ENCODE measurements at places on chromosomes 5 and 9.

GRCh38 chr5:143923634-143924266 lies 111.8 kb downstream of the HMHB1 start:
- DNase-seq = no peak

DNA sequence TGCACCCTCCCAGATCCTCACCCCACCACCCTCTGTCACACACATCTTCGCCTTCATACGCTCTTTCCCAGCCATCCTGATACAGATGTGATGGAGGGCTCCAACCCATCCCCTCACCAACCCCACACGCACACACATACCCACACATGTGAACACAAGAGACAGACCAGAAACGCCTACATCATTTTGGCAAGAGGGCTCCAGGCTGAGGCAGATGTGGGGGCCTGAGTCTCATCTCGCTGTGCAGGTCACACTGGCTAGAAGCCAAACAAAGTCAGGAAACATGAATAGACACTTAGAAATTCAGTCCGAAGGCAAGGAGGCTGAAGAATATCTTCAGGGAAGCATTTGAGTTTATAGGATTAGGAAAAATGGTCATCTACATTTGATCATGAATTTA lies 6.2 kb downstream of the PRDM12 start:
- no peak for DNase-seq

- DNase-seq = no peak
Measured at GRCh38 chr9:94976077-94976476, 249.6 kb downstream of the AOPEP start.

DNA sequence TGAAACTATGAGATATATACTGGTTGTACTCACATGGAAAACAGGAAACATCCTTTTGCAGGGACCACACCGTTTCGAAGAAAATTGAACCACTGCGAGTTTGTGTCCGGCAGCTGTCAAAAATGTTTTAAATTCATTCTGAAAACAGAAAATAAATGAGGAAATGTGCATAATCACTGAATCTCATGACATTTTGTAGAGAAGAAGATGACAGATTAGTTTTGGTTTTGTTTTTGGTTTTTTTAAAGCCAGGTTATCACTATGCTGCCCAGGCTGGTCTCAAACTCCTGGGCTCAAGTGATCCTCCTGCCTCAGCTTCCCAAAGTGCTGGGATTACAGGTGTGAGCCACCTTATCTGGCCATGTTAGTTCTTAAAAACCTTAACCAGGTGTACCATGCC lies 3.5 kb downstream of the TXNDC8 start:
- DNase-seq = no peak

GRCh38 chr9:123928533-123929176 lies 1.3 kb downstream of the DENND1A start:
- DNase-seq = peak; percentile 83

DNA sequence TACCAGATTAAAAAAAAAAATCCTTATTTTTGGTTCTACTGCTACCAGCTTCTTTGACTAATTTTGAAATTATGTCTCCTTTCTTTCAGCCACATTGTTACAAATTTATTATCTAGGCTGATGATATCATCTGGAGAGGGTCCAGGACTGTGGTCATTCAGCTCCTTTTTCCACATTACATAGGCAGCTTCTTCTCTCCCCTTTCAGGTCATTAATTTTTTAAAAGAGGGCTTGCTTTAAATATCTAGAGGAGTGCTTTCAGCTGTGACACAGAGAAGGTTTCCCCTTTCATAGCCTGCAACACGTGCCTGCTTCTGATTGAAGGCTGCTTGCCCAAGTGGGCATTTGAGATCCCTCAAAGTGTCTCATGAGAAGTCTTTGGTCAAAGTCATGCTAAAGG lies 155.7 kb upstream of the PAPPA start:
- DNase-seq = no peak

DNA sequence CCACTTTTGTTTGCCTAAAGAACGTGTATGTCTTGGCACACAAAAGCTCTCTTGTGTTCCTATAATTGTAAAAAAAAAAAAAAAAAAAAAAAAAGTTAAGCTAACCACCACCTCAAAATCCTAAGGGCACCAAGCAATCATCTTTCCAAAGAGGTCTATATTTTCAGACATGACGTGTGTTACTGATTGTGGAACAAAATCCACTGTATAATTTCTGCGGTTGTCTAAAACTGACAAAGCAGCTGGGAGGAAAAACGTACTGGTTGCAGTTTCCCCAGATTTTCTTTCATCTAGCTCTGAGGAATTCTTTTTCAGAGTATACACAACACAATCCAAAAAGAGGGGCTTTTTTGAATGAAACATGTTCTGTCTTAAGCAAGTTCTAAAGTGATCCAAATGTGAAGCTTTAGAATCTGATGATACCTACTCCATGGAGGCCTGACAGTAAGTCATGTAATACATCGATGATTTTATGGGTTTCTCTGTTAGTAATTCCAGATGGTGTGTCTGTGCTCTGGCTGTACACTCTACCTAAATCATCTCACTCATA lies 375.6 kb upstream of the NUDT12 start:
- no peak for DNase-seq

DNA sequence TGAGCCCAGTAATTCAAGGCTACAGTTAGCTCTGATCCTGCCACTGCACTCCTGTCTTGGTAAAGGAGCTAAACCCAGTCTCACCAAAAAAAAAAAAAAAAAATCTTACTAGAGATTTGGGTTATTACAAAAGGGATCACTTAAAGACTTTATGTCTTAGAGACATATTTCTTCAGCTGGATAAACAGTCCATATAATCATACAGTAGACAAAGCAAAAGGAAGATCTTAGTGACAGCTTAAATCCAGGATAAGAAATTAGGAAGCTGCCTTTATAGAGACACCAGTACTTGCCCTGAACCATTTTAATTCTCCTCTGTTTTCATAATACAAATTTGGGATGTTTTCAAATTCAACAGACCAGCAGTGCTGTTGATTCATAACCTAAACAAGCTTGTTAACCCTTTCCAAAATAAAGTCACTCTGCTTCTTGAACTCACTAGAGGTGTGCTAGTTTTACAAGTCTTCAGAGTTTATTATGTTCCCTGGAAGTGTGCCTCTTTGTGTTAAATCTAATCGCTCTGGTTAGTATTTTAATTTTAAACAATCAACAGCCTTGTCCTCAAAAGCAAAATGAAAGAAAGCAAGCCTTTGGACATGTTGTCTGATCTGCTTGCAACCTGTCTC lies 255.5 kb downstream of the ARRDC3 start:
- DNase-seq = no peak

GRCh38 chr9:79667817-79668436 lies 96.2 kb downstream of the TLE4 start:
- DNase-seq = no peak

DNA sequence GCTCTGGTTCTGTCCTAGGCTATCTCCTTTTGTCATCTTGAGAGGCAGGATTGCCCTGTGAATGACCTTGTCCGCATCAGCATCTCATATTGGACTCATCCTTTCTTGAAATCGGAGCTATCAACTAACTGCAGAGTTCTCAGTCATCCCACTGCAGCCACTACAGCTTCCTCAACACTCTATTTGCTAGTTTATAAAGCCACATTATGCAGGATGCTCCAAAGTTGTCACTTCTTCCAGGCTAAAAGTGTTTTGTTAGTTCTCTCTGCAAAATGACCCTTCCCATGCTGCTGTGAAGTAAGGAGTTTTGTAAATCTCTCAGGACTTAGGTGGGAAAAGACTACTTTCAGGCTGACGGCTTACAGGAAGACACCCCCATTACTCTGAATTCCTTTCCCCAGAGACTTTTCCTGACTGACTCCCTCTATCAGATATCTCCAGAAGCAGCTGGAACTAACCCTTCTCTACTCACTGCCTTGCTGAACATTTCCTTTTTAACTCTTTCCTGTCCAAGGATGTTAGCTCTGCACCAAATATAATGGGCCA lies 257.6 kb downstream of the NFIB start:
- DNase-seq = no peak

DNA sequence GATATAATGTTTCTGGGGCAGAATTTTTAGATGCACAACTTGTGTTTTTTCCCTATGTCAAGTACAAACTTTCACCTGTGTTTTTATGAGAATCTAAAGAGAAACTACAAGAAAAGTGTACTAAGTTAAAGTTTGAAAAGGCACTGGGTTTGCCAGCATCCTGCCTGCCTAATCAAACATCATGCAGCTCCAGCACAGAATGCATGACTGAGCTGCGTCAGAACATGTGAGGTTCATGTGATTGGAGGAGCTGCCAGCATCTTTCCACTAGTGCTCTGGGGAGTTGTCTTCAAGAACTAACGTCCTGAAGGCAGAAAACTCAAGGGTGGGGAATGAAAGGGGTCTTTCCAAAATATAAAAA lies 46.1 kb upstream of the RIC1 start:
- no peak for DNase-seq

GRCh38 chr5:109849478-109850088 lies 159.9 kb downstream of the MAN2A1 start:
- no peak for DNase-seq

DNA sequence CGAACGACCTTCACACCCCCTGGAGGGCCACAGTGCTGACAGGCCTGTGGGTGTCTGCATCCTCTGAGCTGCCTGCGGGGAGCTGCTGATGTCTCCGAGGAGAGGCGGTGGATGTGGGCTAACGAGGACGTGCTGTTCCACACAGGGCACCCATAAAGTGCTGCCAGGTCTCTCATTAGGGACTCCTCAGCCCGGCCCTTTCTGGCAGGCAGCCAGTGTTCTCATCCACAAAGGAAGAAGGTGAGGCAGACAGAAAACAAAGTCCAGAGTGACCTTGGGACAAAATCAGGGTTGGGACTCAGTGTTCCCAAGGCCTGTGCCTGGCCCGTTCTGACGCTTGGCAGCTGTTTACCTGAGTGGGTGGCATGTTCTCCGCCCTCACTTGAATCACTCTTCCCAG lies 29.3 kb downstream of the CARTPT start:
- DNase-seq = no peak

DNA sequence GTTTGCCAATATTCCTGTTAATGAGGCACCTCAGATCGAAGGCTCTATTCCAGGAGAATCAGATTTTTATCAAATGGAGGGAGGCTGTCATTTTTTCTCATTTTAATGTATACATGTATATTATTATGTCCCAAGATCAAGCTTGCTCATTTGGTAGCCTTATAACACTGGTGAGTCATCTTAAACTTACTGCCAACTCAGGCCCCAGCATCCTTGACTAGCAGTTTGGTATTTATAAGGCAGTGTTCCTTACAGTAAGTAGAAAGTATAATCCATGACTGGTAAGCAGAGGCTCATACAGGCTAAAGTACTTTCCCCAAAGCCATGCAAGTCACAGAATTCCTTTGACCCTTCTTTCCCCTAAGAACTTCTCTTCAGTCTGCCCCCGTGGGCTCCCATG lies 90.7 kb upstream of the NR3C1 start:
- no peak for DNase-seq

DNA sequence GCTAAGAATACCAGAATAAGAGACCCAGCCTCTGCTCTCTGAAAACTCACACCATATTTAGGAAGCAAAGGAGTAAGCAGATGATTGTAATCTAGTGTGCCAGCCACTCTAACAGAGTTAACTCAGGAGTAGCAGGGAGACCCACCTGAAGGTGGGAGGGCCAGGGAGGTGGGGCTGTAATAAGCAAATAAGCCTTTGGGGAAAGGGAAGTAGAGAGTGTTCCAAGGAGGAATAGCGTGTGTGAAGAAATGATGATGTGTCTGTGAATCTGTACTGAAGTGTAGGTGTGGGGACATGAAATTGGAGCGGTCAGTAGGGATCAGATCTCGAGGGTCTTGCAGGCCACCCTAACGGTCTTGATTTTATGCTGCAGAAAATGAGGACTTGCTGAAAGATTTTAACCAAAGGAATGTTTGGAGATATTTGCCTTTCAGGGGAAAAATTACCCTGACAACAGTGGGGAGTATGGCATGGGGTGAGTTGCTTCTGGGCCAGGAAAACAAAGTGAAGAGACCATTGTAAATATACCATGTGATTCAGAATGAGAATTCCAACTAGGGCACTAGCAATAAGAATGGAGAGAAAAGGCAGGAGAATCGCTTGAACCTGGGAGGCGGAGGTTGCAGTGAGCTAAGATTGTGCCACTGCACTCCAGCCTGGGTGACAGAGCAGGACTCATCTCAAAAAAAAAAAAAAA lies 44.1 kb upstream of the FSD1L start:
- no peak for DNase-seq

DNA sequence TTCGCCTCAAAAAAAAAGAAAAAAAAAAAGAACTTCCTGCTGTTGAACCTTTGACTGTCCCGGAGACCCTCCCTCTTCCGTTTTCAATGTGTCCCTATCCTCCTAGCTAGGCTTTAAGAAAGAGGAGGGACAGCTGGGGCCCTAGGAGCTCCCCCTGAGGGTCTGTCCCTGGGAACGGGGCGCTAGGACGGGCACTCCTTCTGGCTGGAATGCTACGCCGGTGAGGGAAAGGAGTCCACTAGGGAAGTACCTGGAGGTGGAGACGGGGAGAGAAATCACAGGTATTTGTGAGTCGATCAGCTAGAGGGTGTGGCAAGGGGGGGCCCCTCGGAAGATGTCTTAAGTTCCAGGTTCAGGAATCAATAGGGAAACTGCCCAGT lies 4.6 kb downstream of the SIT1 start:
- no peak for DNase-seq

DNA sequence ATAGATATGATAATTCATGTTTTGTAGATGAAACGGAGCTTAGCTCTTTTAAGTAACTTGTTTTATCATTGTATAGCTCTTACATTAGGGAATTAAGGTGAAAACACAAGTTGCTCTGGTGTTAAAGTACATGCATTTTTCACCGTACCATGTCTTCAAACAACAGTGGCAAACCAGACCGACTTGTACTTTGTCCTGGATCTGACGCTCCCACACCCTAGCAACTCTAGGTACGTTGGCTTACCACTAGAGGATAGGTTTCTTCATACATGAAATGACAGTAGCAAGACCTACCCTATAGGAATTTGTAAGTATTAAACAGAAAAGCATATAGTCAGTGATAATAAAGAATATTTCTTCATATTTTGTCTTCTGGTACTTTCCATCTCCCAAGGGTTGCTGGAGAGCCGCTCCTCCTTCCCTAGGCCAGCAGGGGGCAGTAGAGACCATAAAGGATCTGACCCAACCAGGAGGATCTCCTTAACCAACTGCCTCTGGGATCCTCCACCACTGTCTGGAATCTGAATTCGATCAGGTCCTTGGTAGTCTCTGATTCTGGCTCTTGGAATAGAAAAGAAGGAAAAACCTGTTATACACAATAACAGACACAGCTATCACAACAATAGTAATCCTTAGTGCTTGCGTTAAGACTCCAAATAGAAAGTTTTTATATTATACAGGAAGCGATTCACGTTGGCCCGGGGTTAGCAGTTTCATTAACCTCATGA lies 136.7 kb downstream of the CAVIN4 start:
- peak; percentile 71 for DNase-seq

- DNase-seq = no peak
Measured at GRCh38 chr5:133714161-133714915, 102.0 kb upstream of the FSTL4 start.

- DNase-seq = no peak
Measured at GRCh38 chr9:27939186-27939585, 365.9 kb upstream of the C9orf72 start.

DNA sequence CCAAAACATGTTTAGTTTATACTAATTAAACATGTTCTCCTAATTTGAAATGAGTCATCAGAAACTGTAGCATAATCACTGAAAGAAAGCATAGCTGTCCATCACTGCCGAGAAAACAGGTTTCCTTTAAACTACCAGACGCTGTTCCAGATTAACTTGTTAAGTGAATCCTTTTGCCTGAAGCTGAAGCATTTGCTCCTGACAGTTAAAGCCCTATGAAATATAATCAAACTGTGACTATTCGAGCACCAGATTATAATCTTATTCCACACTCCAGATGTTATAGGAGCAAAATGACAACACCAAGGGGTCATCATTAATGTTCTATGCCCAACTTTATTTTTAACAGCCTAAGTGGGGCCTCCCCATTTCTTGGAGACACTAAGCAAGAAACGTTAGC lies 86.0 kb upstream of the CTSL start:
- no peak for DNase-seq

- no peak for DNase-seq
Measured at GRCh38 chr9:97186493-97186892, 121.0 kb upstream of the CCDC180 start.
